GM23338 (cell line): ENCODE measurements at places on chromosomes 3 and 15. TPM values are rescaled to one million over a fixed set of nuclear protein-coding genes. Genes with fewer than 3 reads are reported as not detected.

DNA sequence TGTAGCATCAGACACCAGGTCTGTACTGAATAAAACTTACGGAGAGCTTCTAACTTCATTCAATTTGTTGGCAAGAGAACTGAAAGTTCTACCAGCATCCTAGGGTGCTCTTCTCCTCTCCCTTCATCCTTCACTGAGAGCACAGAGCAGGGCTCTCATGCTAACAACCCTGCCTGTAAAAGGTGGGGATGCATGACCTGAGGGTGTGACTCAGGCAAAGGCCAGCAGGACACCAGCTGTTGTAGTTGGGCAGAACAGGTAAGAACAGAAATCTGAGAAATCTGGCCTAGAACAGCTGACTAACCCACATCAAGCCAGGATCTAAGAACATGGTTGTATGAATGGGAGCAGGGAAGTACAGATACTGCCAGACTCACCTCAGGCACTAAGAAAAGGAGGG lies 64.2 kb downstream of the MYLK start:
- no peaks in the 10 kb centered on the region for H3K36me3 ChIP-seq
- 0 out of 2 replicates have a peak, but pooled peaks cover 9% of the 10 kb centered on the region for H3K4me1 ChIP-seq
- DNase-seq: no peak
- no peaks in the 10 kb centered on the region for H3K27me3 ChIP-seq
- no peak overlapping the region for H3K27ac ChIP-seq

The GCNT3 gene
- total RNA-seq: not detected in 2 replicates

GRCh38 chr3:13264468-13264795 lies 155.7 kb downstream of the NUP210 start:
- H3K27me3 ChIP-seq: no peaks in the 10 kb centered on the region
- no peak overlapping the region for H3K4me3 ChIP-seq
- no peak overlapping the region for H3K27ac ChIP-seq
- H3K4me1 ChIP-seq: no peaks in the 10 kb centered on the region
- no peak for DNase-seq

The SLITRK3 gene
- 1.7 and 3.2 TPM in 2 replicates for total RNA-seq

The CLSTN2 gene
- total RNA-seq: 0.83 and 0.89 TPM in 2 replicates

- H3K27ac ChIP-seq: peak overlapping the region; percentile 73
- DNase-seq: no peak
- no peak overlapping the region for H3K4me3 ChIP-seq
- peaks cover 50% of the 10 kb centered on the region for H3K36me3 ChIP-seq
- H3K4me1 ChIP-seq: peaks cover 41% of the 10 kb centered on the region
- no peaks in the 10 kb centered on the region for H3K27me3 ChIP-seq
Measured at GRCh38 chr3:32886296-32886695, 65.1 kb upstream of the CCR4 start.

- H3K27ac ChIP-seq: no peak overlapping the region
- H3K36me3 ChIP-seq: no peaks in the 10 kb centered on the region
- no peaks in the 10 kb centered on the region for H3K27me3 ChIP-seq
- DNase-seq: no peak
- no peaks in the 10 kb centered on the region for H3K4me1 ChIP-seq
Measured at GRCh38 chr3:79362571-79363270, 405.1 kb downstream of the ROBO1 start.

DNA sequence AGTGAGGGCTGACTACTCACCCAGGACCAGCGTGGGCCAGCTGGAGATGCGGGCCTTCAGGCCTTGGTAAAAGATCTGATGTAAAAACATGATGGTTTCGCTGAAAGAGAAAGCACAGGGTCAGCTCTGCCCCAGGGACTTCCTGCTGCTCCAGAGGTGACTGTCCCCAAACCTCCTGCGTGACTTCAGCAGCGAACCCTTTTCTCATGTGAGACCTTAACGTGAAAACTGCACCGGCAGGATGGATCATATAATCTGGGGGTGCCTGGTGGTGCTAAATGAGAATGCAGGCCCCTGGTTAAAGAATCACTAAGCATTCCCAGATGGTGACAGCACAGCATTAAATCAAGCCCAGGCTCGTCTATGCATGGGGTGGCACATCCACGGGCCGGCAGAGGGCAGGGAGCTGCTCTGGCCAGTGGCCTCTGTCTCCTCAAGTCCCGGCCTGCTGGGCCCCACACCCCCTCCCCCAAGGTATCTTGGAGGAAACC lies 55.4 kb downstream of the RASGRF1 start:
- H3K27ac ChIP-seq: no peak overlapping the region
- H3K4me3 ChIP-seq: no peak overlapping the region
- no peaks in the 10 kb centered on the region for H3K27me3 ChIP-seq

GRCh38 chr3:127834771-127835170 lies 12.5 kb upstream of the MGLL start:
- no peaks in the 10 kb centered on the region for H3K27me3 ChIP-seq
- no peak overlapping the region for H3K27ac ChIP-seq
- H3K4me3 ChIP-seq: no peak overlapping the region
- H3K4me1 ChIP-seq: no peaks in the 10 kb centered on the region
- DNase-seq: no peak

The MCTP2 gene
- total RNA-seq: 5.5 and 6.1 TPM in 2 replicates

- H3K27ac ChIP-seq: no peak overlapping the region
- no peaks in the 10 kb centered on the region for H3K36me3 ChIP-seq
- DNase-seq: no peak
- H3K27me3 ChIP-seq: no peaks in the 10 kb centered on the region
- peaks cover 18% of the 10 kb centered on the region for H3K4me1 ChIP-seq
Measured at GRCh38 chr3:102756706-102757105, 321.9 kb downstream of the ZPLD1 start.

- no peaks in the 10 kb centered on the region for H3K36me3 ChIP-seq
- DNase-seq: no peak
- no peaks in the 10 kb centered on the region for H3K27me3 ChIP-seq
- no peak overlapping the region for H3K27ac ChIP-seq
Measured at GRCh38 chr15:95563634-95564033, 766.9 kb upstream of the NR2F2 start.

- no peaks in the 10 kb centered on the region for H3K36me3 ChIP-seq
- no peaks in the 10 kb centered on the region for H3K27me3 ChIP-seq
- no peak overlapping the region for H3K4me3 ChIP-seq
- no peak overlapping the region for H3K27ac ChIP-seq
- peaks cover 25% of the 10 kb centered on the region for H3K4me1 ChIP-seq
Measured at GRCh38 chr15:91865950-91866349, 12.4 kb downstream of the SLCO3A1 start.

GRCh38 chr3:17823816-17824215 lies 81.4 kb upstream of the TBC1D5 start:
- H3K27ac ChIP-seq: no peak overlapping the region
- no peaks in the 10 kb centered on the region for H3K4me1 ChIP-seq
- no peaks in the 10 kb centered on the region for H3K27me3 ChIP-seq
- H3K36me3 ChIP-seq: no peaks in the 10 kb centered on the region

The DISP2 gene
- 1.0 and 1.3 TPM in 2 replicates for total RNA-seq

- DNase-seq: no peak
- H3K4me3 ChIP-seq: peak overlapping the region; percentile 79
- no peaks in the 10 kb centered on the region for H3K27me3 ChIP-seq
- H3K4me1 ChIP-seq: peaks cover 21% of the 10 kb centered on the region
- peaks cover 26% of the 10 kb centered on the region for H3K36me3 ChIP-seq
Measured at GRCh38 chr15:40162552-40162951, 1.7 kb downstream of the BUB1B start.

GRCh38 chr15:74333093-74333492 lies 34.4 kb downstream of the CYP11A1 start:
- H3K36me3 ChIP-seq: no peaks in the 10 kb centered on the region
- H3K4me3 ChIP-seq: no peak overlapping the region
- no peak overlapping the region for H3K27ac ChIP-seq
- H3K27me3 ChIP-seq: no peaks in the 10 kb centered on the region

GRCh38 chr3:161800985-161801559 lies 304.5 kb downstream of the OTOL1 start:
- DNase-seq: no peak
- no peaks in the 10 kb centered on the region for H3K36me3 ChIP-seq
- H3K27ac ChIP-seq: no peak overlapping the region
- no peaks in the 10 kb centered on the region for H3K27me3 ChIP-seq
- H3K4me3 ChIP-seq: no peak overlapping the region
- no peaks in the 10 kb centered on the region for H3K4me1 ChIP-seq

The SCN11A gene
- 0.08 and 0.14 TPM in 2 replicates for total RNA-seq

The CCR9 gene
- not detected in 2 replicates for total RNA-seq

DNA sequence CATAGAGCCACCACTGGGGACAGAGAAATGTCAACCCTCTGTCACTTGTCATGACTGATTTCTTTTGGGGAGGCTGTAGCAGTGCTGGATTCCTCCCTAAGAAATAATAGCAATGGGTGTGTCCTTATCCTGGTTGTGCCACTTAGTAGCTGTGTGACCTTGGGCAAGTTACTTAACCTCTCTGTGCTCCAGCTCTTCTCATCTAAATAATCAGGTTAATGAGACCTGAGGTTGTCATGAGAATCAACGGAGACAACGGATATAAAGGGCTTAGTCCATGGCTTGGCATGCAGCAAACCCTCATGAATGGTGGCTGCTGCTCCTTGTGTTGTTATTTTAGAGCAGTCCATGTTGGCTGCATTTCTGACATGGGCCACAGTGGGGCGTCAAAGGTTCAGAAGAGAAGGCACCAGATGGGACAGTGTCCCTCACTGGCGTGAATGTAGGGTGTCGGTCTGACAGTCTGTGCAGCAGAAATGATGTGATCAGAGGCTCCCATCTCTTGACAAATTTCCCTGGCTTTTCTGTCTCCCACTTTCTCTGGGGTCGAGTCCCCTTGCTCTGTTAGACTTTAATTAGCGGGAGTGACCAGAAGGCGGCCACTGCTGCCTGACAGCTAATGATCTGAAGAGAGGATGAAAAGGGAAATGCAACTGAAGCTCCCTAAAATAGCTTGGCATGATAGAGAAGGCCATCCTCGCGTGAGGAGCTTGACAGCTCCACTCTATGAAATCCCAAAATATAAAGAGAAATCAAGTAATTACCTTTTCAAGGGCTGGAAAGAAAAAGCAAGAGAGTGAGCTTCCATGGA lies 209.4 kb downstream of the CADPS start:
- H3K4me1 ChIP-seq: no peaks in the 10 kb centered on the region
- DNase-seq: peak; percentile 94
- H3K27me3 ChIP-seq: no peaks in the 10 kb centered on the region
- H3K36me3 ChIP-seq: no peaks in the 10 kb centered on the region
- H3K4me3 ChIP-seq: 0 out of 2 replicates have a peak overlapping the region, but pooled peaks have one; percentile 25

The CAND2 gene
- 16.5 and 20.5 TPM in 2 replicates for total RNA-seq

DNA sequence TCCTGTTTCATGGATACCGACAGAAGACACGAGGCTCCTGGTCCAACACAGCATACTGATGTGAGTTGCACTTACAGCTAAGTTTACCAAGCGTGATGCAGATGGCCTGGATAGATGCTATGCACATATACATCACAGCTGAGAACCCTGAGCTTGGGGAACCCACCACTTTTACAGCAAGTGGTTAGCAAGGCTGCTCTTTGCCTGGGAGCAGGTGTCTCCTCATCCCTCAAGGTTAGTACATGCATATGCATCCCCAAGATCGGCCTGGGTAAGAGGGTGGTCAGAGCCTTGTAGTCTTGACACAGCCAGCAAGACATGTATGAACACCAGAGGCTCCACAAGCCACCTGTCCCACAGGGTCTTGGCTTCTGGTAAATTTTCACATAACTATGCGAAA lies 28.3 kb downstream of the LRRC2 start:
- H3K27me3 ChIP-seq: no peaks in the 10 kb centered on the region
- 0 out of 2 replicates have a peak, but pooled peaks cover 5% of the 10 kb centered on the region for H3K36me3 ChIP-seq
- H3K4me3 ChIP-seq: no peak overlapping the region
- peaks cover 9% of the 10 kb centered on the region for H3K4me1 ChIP-seq

GRCh38 chr3:37543666-37544065 lies 318.0 kb upstream of the CTDSPL start:
- no peak overlapping the region for H3K4me3 ChIP-seq
- no peak overlapping the region for H3K27ac ChIP-seq
- no peaks in the 10 kb centered on the region for H3K36me3 ChIP-seq
- DNase-seq: no peak
- H3K4me1 ChIP-seq: no peaks in the 10 kb centered on the region

DNA sequence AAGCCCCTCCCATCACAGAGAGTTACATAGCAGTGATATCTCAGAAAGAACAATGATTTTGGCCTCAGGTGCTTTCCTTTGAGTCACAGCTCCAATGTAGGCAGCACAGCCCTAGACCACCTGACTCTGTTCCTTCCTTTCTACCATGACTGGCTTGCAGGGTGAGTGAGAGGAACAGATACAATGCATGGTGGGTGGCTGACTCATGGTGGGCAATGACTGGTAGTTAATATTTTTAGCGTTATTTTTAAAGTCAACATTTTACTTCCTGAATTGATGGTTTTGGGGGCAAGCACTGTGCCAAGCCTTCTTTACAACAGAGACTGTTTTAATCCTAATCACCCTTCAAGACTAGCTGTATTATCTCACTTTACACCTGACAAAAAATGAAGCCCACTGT lies 32.8 kb upstream of the ST3GAL6 start:
- peaks cover 20% of the 10 kb centered on the region for H3K4me1 ChIP-seq
- H3K4me3 ChIP-seq: no peak overlapping the region
- no peaks in the 10 kb centered on the region for H3K36me3 ChIP-seq
- H3K27ac ChIP-seq: no peak overlapping the region
- peaks cover 50% of the 10 kb centered on the region for H3K27me3 ChIP-seq
- DNase-seq: no peak
